Activated naive CD4-positive, alpha-beta T cell treated with anti-CD3 and anti-CD28 coated beads, Interleukin-2, amount 50 U/mL, for 72 hours (primary cell): ENCODE measurements at places on chromosomes 1 and 21.

- no peak for DNase-seq
These were observed 664.4 kb downstream of the PTPRU start for GRCh38 chr1:29900712-29901111.

DNA sequence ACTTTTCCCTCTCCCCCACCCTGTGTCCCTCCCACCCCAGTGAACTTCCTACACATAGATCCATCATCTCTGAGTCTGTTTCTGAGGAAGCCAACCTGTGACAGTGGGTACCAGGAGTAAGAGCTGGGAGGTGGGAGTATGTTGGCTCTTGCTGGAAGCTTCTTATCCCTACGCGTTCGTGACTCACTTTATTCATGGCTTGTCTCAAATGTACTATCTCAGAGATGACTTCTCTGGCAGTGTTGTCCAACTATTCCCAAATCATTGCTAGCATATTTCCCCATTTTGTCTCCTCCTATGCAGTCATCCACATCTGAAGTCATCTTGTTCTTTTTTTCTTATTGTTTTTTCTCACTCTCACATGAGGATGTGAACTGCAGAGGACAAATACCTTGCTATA is 88.0 kb downstream of the HIVEP3 start:
- DNase-seq, result no peak

DNA sequence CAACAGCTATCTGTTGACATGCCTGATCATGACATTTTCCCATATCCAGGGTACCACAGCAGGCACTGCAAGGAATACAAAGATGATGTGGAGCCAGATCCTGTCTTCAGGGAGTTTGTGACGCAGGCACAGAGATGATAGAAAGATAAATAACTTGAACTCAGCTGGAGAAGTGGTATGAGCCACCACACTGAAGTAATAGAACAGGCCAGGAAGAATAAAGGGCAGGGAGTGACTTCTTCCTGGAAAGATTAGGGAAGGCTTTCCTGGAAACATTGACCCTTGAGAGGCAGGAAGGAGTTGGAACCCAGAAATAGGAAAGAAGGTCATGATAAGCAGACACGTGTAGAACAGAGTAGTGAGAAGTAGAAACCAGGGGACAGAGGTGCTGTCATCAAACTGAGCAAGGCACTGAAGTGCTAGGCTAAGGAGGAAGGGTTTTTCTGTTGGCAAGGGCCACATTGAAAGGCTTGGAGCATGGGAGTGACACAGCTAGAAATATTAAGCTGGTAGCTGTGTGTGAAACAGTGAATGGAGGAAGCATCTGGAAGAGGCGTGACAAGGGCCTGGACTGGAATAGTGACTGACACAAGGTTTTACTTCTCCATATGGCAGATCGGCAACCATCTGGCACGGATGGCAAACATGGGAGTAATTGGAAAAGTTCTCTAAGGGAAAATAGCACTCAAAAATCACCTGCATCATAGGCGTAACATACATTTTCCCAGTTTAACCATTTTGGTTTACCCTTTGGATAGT is 68.4 kb downstream of the AK5 start:
- no peak for DNase-seq

DNA sequence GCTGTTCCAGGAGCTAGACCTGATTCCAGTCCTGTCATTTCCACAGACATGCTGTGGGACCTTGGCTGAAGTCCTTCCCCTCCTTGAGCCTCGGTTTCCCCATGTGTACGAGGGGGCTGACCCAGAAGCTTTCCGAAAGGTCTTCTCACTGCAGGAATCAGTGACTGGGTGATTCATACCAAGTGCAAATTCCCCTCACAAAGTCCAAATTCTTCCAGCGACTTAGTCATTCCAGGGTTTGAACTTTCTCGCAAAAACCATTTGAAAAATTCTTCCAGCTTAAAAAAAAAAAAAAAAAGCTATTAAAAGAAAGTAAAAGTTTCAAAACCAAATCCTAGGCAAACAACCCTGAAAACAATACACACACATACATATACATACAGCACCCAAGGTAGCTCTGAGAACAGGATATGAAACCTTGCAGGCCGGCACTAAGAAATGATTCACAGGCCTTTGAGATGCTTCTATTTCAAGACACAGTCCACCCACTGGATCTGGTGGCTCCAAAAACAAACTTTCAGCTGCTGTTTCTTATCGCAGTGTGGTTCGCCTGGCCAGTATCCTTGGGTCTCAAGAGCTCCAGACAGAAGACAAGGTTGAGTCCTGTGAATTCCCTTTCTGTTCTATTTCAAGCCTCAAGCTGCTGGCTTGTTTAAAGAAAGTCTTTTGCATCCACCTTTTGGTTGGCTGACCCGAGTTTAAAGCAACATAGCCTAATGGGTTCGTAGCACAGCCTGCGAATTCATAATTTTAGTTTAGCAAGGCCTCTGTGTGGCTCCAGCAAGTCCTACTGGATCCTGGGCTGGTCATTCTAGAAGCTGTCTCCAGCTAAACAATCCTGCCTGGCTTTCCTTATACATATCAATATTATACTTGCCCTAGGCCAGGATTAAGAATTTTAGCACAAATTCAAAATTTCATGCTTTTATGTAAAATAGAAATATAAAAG is 18.0 kb upstream of the ID3 start:
- DNase-seq, result peak; percentile 75
